ENCODE measurements at places on chromosomes 3 and 15.

GRCh38 chr15:56683908-56684307, 49.4 kb downstream of the ZNF280D start:
- DNase-seq = no peak

DNA sequence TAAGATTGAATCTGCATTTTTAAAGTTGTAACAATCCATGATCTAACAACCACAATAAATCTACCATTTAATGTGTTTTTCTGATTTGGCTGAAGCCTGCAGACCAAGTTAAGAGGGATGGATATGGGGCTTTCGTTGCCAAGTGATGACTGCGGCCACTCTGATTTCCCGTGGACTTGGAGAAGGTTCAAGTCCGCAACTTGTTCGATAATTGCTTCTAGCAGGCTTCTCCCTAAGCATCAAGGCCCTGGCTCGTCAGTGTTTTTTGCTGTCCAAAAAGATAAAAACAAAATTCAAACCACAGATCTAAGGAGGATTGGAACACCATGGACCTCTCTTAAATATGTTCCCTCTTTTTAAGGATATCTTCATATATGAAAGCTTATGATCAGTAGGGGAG, 256.6 kb downstream of the CNTN3 start:
- DNase-seq = no peak

DNA sequence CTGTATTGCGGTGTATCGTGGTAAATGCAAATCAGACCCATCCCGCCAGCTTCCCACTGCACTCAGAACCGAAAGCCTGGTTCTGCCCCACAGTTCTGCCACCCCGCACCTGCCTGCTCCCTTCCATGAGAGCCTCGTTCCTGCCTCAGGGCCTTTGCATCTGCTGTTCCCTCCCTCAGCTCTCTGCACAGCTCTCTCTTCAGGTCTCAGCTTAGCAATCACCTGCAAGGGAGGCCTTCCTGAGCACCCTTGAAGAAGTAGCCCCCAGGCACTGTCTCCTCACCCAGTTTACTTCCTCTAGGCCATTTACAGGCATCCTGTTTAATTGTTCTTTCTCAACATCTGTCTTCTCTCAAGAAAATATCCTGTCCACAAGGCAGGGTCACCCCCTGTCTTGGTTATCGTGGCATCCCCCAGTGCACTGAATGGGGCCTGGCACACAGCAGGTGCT, 13.3 kb upstream of the IQSEC1 start:
- no peak for DNase-seq

GRCh38 chr15:66963710-66964109, 101.7 kb upstream of the SMAD3 start:
- no peak for DNase-seq

DNA sequence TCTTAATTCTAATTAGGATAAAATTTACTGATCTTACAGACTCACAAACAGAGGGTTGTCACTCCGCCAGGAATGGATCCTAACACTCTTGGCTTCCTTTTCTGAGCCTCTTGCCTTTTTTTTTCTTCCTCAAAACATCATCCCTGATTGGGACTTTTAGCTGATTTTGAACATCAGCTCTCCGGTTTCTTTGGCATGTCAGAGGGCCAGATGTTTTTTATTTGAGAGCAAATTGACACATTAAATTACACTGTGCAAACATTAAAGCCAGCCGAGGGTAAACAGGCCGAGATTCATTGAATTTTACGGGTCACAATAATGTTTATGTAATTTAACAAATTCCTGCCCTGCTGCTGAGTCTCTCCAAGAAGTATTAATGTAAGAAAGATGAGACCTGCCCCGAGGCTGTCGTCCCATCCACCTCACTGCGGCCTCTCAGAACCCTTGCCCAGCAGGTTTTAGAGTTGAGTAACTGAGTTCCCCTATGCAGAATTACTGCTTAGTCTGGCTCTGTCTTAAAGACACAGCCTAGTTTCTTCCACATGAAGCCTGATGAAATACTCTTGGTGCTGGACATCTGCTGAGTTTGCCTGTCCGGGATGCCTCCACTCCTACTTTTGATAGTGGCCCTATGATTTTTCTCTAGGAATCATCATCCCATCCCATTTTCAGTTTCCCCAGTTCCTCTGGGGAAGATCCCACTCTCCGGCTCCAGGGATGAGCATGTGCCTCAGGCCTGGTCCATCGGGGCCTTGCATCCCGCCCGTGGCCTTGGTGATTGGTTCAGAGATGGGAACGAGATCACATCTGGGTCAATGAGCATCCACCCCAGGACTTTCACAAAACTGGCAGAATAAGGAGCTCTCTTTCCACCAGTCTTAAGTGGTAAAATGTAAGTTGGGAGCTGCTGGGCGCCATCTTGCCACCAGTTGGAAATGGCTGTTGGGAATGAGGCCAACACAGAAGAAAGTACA, 226.6 kb upstream of the TLE3 start:
- DNase-seq = no peak

GRCh38 chr3:184409946-184410500, 30.2 kb downstream of the CHRD start:
- peak; percentile 51 for DNase-seq

GRCh38 chr3:63609408-63609807, 43.1 kb upstream of the SNTN start:
- no peak for DNase-seq

DNA sequence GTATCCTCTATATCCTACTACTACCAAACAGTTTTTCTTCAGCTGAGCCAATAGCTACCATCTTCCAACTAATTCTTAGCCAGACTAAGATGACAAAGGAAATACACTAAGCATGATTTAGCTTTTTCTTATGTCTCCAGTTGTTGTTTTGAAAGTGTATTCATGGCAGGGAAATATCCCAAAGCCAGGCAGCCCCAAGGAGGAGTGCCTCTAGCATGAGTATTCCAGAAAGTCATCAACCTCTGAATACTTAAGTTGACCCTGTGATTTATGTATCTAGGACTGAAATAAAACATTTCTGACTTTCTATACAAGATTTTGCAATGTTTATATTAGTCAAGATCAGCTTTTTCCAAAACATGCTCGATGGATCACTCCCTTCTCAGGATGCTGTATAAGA, 449.1 kb downstream of the IL5RA start:
- no peak for DNase-seq

Measured in tibial artery (tissue), 4 donors.